Ureter (tissue), 1 donor: ENCODE measurements at places on chromosomes 7 and 10.
A peak's percentile ranks its signal among the peaks of the same experiment; 100 is the strongest.

- peak; percentile 53 for DNase-seq
These were observed 553.0 kb downstream of the KCNMA1 start for GRCh38 chr10:77084431-77085144.

- no peak for DNase-seq
These were observed 195.7 kb upstream of the PTN start for GRCh38 chr7:137539111-137539715.

GRCh38 chr10:91540733-91541132 is 92.1 kb downstream of the PPP1R3C start:
- DNase-seq = no peak

- DNase-seq = no peak
These were observed 11.2 kb downstream of the USP6NL start for GRCh38 chr10:11600280-11600679.

DNA sequence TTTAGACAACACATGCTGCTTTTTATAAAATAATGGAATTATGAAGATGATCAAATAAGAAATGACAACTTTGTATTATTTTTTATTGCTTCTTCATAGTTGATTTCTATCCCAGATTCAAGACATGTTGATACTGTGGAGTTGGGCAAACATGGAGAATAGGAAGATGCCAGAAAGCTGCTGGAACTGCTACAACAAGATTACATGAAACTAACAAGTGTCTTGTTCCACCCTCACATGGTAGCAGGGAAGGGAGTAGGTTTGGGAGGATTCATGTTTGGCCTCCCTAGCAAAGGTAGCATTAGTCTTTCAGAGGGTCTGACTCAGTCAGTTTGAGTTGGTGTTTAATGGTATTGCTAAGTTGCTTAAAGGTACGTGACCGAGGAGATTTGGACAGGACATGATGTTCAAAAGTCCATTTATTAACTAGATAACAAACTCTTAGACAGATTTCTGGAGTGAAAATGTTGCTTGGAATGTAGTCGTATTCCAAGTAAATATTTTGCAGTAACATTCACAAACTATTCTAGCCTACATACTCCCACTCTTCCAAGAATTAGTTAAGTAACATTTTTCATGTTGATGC is 33.1 kb downstream of the PRR15 start:
- no peak for DNase-seq

DNA sequence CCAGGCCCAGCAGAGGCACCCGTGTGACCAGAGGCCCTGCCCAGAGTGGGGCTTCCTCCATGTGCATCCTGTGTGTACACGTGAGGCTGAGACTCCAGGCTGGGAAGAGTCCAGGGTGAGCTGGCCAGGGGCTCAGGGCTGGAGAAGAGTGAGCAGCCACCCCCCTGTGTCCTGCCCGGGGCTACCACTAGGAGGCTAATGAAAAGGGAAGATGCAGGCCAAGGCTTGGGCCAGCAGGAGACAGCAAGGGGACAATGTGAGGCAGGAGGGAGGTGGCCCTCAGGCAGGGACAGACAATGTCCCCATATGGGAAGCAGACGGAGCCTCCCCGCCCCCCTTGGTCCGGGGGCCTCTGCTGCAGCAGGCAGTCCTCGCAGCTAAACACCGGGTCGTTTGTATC is 102.0 kb downstream of the HIF1AN start:
- no peak for DNase-seq

GRCh38 chr7:22879280-22879679 is 56.6 kb upstream of the TOMM7 start:
- no peak for DNase-seq

GRCh38 chr7:2710286-2710655 is 22.3 kb downstream of the AMZ1 start:
- no peak for DNase-seq
